SW480 (cell line): ENCODE measurements at places on chromosomes 2 and 18.

DNA sequence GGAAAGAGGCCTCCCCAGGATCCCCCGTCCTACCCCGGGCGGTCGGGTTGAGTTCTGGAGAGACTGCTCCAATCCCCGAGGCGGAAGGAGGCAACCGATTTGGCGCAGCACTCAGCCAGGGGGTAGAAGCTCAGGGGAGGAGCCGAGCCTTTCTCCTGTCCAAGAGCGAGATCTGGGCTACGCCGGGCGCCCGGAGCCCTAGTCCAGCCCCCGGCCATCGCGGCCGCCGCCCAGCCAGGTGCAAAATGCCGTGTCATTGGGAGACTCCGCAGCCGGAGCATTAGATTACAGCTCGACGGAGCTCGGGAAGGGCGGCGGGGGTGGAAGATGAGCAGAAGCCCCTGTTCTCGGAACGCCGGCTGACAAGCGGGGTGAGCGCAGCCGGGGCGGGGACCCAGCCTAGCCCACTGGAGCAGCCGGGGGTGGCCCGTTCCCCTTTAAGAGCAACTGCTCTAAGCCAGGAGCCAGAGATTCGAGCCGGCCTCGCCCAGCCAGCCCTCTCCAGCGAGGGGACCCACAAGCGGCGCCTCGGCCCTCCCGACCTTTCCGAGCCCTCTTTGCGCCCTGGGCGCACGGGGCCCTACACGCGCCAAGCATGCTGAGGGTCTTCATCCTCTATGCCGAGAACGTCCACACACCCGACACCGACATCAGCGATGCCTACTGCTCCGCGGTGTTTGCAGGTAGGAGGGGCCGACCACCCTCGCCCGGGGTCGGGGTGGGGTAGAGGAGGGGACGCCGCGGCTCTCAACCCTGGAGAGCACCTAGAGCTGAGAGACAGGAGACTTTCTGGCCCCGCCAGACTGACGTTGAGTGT, at the start of gene DYSF:
TSS of gene DYSF (plus strand) at position 158 of the 817 bp plus-strand sequence.
- peak; percentile 54 for DNase-seq

DNA sequence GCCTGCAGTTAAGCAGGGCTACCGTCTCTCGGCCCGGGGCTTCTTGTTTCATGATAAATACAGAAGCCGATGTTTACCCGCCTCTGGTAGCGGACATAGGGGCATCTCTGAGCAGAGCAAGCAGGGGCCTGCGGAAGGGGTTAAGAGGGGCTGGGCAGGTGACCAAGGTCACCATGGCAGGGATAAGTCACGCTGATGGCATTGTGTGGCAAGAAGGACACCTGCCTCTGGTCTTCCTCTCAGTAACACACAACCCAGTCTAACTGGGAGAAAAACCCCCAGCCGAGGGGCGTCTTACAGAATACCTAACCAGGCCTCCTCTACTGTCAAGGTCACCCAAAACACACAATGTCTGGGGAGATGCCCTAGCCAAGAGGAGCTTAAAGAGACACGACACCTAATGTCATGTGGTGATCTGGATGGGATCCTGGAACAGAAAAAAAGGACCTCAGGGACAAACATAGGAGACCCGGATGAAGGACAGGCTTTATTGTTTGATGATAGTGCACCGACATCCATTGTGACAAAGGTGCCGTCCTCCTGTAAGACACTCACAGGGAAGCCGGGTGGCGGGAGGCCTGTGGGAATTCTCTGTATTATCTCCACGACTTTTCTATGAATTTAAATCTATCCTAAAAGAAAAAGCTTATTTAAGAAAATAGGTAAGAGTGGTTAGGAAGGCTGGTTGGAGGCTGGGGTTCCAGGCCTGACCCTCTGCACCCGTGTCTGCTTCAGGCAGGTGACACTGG, 24.8 kb downstream of the SH3BP4 start:
- DNase-seq, result no peak

DNA sequence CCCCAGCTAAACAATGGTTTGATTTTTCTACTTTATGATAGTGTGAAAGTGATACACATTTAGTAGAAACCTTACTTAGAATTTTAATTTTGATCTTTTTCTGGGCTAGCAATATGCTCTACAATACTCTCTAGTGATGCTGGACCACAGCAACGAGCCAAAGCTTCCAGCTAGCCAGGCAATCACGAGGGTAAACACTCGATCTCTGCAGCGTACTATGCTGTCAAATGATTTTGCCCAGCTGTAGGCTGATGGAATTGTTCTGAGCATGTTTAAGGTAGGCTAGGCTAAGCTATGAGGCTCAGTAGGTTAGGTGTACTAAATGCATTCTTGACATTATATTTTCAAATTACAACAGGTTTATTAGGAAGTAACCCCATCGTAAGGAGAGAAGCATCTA, 207.5 kb downstream of the LRRTM4 start:
- DNase-seq, result no peak

GRCh38 chr2:226977775-226978190, 141.9 kb downstream of the RHBDD1 start:
- DNase-seq, result peak; percentile 89

- no peak for DNase-seq
Observed at GRCh38 chr18:63005306-63005705, 290.0 kb downstream of the PHLPP1 start.

GRCh38 chr2:42886921-42887320, 94.5 kb upstream of the HAAO start:
- no peak for DNase-seq

- DNase-seq, result no peak
Observed at GRCh38 chr2:235098269-235098668, 146.5 kb downstream of the SH3BP4 start.

GRCh38 chr18:10715791-10716190, 190.0 kb downstream of the NAPG start:
- DNase-seq, result no peak

- no peak for DNase-seq
Observed at GRCh38 chr2:236517251-236518031, 52.2 kb upstream of the ACKR3 start.

DNA sequence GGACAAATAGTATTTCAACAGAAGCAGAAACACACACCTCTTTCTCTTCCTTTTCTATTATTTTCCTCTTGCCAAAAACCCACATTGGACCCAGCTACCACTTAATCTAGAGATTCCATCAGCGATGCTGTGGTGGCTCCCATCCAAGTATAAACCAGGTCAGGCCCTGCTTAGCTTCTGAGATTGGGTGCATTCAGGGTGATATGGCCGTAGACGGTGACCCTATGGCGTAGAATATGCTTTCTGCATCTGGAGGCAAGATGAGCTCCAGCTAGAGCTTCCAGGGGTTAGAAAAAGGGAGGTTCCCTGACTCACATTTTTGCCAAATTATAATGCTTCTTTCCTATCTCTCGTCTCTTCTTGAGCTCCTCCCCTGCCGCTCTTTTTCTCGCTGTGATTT, 66.5 kb downstream of the TNP1 start:
- DNase-seq, result no peak

DNA sequence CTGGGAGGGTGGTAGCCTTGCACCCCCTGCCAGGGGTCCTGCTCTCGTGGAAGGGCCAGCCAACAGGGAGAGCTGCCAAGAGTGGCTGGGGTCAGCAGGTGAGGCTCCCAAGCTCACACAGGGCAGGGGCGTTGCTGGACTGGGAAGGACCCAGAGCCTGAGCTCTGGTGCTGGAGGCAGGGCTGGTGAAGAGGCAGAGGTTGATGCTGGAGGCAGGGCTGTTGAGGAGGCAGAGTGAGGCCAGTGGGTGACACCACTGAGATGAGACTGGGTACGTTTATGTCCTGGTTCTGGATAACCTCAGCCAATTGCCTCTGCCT, 7.0 kb downstream of the ADRA2B start:
- DNase-seq, result no peak

DNA sequence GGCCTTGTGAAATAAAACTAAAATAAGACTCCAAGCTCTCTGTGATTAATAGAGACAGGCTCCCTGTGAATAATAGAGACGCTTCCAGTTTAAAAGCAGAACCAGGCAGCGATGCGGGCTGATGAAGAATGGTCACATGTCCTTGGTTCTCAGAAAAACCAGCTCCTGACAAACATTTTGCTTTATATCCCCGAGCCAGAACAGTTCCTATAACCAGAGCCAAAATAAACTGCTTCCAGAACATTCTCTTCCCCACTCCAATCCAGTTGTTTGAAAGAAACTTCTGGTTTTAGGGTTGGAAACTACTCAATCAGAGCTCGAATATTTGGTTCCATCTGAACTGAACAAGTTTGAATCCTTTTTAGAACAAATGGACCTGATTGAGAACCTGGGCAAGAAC, 213.7 kb downstream of the TSN start:
- no peak for DNase-seq

DNA sequence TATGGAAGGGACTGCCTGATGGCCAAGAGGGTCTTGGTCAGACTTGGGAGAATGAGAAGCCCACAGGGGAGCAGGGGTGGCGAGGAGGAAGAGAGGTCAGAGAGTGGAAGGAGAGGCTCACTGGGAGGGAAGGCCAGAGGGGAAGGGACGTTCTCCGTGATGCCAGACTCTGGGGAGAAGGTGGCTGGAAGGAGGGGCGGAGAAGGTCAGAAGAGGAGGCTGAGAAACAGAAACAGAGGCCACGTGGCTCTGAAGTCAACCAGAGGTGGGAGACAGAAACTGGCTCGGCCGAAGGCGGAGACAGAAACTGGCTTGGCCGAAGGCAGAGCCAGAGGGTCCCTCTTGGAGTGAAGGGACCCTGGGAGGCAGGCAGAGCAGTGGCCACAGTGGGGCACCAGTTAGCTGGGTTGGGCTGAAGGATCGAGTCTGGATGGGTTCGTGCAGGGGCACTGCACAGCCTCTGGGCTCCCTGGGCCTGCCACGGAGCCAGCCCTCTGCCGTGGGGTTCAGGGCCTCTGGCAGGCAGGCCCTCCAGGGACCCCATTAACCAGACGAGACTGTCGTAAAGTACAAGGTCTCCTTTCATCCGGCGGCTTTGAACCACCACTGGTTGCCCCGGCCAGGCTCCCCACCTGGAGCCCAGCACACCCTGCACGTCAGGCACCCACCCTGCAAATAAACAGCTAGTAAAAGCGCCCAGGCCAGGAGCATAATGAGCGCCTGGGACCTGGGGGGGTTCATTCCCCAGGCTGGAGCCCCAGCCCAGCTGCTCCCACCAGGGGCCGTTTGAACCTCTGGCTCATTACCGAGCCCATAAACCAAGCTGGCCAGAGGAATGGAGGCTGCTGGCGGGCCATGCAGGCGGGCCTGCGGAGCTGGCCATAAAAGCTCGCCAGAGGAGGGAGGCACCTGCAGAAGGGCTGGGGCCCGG, 218.8 kb downstream of the DYSF start:
- no peak for DNase-seq

DNA sequence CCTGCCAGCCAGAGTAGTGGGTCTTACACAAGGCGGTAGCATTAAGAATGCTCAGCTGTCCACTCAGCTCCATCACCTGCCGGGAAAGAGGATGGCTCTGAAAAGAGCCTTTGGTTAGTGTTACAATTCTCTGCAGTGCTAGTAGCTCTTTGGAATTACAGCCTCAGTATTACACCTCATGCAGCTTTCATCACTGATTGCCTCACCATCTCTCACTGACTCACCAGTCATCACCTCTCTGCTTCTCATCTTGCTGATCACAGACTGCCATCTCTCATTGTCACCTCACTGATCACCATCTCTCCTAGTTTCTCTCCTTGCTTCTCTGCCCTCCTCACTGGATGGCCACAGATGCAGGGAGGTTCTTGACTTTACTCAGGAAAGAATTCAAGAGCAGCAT, 573.5 kb upstream of the SETBP1 start:
- no peak for DNase-seq

DNA sequence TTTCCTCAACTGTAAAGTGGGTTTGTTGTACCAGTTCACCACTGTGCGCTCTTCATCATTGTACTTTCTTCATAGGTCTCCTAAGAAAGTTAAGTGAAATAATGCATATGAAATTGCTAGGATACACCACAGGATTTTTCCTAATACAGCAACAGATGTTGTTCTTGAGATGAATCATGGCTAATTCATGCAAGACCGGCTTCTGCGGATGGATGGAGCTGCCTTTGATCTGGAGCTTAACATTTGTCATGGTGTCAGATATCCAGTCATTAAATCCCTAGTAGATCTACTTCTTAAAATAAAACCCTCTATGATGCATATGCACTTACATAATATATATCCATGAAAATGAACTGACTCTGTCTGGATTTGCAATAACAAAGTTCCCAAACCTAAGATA, 114.1 kb downstream of the COL6A3 start:
- DNase-seq, result peak; percentile 96

- no peak for DNase-seq
Observed at GRCh38 chr18:73124175-73124574, 256.4 kb upstream of the NETO1 start.

DNA sequence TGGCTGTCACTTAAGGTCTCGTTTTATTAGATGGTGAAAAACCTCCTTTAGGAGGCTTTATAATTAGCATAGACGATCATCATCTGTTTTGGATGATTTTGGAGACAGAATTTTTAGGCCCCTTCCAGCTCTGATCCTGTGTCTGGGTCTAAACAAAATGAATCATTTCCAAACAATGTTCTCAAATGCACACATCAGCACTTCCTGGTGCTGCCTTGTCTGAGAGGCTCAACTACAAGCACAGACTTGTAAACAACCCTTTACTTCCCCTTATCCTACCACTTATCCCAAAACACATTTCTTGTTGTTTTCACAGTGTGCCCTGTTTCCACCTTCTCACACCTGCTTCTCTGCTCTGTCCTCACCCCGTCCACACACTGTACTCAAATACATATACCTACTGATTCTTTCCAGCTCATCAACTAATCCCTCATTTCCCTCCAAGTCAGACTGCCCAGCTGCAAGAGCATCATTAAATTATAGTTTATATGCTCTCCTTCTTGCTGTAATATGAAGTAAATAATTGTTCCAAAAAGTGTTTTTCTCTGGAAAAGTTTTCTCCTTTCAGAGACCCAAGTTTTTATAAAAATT, 71.2 kb upstream of the COL3A1 start:
- DNase-seq, result no peak

- peak; percentile 5 for DNase-seq
Observed at GRCh38 chr2:129821445-129821844, 158.0 kb upstream of the RAB6C start.

- DNase-seq, result no peak
Observed at GRCh38 chr18:25141399-25141798, 210.6 kb downstream of the ZNF521 start.

GRCh38 chr2:230869914-230870543, 5.3 kb downstream of the ITM2C start:
- no peak for DNase-seq

DNA sequence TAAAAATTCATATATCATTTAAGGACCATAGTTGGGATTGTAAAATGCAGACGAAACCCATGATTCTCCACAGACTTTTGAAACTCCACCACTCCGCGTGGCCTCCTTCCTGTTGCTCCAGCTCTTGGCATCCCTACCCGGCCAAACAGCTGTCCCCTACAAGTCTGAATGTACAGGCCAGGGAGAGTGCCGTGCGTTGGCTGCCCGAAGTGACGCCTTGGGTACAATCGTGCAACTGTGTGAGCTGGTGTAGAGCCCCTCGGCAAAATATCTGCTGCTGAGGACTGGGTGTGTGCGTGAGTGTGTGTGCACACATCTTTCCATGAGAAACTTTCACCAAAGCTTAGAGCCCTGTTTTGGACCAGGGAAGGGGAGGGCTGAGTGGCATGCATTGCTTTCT, 43.8 kb upstream of the ZNF516 start:
- DNase-seq, result no peak

- no peak for DNase-seq
Observed at GRCh38 chr2:119756837-119757236, 2.9 kb upstream of the PTPN4 start.

- peak; percentile 45 for DNase-seq
Observed at GRCh38 chr2:26144031-26144430, 28.9 kb upstream of the GAREM2 start.

GRCh38 chr2:241616168-241617125, 20.5 kb downstream of the THAP4 start:
- no peak for DNase-seq

GRCh38 chr18:10138719-10139118, 224.9 kb downstream of the VAPA start:
- DNase-seq, result no peak
